ENCODE measurements at places on chromosomes 16 and 17.

- no peak for DNase-seq
Observed at GRCh38 chr17:78621720-78622490, 44.7 kb upstream of the DNAH17 start.

DNA sequence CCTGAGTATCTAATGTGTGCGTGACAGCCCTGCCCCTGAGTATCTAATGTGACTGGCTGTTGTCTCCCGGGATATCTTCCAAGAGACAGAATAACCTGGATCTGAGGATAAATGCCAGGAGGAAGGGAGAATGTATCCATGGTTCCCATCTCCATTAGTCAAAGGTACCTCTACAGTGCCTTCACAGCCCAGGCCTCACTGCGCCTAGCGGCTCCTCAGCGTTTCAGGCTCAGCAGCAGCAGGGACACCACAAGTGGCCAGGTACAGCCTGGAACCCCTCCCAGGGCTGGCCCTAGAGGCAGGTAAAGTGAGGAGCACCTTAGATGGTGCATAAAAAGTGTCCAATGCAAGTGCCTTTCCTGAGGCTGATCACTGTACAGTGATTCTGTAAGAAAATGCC, 32.0 kb downstream of the SOCS3 start:
- DNase-seq: no peak

DNA sequence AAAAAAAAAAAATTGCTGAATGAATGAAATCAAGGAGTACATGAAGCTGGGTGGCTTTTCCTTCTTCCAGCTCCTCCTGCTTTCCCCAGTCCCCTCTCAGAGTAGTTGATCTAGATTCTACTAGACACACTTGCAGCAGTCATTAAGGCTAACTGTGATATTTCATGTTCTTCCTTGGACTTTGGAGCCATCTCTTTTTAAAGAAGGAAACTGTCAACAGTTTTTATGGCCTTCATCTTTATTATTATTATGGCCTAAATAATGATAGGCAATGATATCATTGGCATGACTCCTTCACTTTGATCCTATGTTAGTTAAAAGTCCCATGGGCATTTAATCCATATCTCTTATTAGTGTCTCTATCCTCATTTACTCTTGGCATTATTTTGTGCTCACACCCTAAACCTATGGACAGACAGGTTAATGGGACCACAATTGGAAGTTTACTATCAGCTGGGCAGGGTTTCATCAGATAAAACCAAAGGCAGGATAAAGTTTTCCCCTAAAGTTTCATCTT, 9.7 kb downstream of the C17orf78 start:
- DNase-seq: no peak

DNA sequence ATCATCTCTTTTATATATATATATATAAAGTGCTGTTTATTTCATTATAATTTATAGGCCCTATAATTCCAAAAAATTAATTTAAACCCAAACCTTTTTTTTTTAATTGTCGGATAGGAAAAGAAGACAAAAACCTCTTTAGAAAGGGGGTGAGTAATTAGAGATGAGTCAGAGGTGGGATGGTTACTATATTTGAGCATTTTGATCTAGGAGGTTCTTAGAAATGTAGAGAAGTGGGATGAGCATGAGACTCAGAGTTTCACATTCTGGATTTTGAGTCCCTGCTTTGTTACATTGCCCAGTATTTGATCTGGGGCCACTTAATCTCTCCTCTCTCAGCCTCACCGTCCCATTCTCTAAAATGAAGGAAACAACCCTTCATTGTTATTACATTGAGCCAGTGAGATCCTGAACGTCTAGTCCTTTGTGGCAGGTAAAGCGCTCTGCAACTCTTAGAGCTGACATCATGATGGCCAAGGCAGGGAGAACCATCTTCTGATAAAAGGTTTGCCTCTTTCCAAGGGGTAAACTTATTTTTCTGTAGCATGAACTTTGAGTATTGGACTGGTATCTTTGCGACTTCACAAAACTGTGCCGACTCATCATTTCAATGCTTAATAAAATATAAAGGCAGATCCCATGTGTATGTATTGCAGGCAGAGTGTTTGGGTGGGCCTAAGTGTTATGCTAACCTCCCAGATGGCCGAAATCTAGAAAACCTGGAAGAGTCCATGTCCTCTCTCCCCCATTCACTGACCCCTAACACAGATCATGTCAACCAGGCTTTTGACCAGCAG, 21.3 kb downstream of the HS3ST3B1 start:
- no peak for DNase-seq

GRCh38 chr16:19432429-19432828, 14.7 kb downstream of the TMC5 start:
- DNase-seq: no peak
